ENCODE measurements at places on chromosomes 5 and 9.
A peak's percentile ranks its signal among the peaks of the same experiment; 100 is the strongest.

- DNase-seq, result no peak
These were observed 995.8 kb upstream of the CDH6 start for GRCh38 chr5:30197662-30198061.

DNA sequence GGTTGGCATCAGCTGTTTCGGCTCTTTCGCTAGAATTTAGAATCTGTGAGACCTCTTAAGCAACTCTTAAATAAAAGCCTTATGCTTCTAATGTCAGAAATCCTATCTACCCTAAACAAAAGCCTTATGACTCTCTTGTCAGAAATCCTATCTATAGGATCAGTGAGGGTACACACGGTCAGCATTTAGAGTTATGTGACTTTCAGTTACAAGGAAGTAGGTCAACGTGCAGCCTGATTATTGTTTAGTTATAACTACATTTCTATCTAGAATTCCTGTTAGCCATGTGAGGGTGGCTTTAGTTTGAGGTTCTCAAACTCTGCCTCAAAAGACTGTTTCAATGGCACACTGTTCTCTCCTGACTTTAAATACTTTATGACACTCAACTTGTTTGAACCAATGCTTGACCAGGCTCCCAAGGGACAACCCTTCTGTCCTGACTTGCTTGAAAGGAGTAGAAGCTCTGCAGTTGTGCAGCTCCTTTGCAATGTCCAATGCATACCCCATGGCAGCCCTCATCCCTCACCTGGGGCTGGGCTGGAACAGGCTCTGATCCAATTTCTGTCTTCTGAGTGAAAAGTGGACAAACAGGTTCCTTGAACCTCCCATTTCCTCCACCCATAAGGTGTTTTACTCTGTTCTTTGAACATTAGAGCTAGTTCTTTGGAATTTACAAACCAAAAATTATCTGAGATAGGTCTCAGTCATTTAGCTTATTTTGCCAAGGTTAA, 251.6 kb upstream of the PIK3R1 start:
- no peak for DNase-seq

DNA sequence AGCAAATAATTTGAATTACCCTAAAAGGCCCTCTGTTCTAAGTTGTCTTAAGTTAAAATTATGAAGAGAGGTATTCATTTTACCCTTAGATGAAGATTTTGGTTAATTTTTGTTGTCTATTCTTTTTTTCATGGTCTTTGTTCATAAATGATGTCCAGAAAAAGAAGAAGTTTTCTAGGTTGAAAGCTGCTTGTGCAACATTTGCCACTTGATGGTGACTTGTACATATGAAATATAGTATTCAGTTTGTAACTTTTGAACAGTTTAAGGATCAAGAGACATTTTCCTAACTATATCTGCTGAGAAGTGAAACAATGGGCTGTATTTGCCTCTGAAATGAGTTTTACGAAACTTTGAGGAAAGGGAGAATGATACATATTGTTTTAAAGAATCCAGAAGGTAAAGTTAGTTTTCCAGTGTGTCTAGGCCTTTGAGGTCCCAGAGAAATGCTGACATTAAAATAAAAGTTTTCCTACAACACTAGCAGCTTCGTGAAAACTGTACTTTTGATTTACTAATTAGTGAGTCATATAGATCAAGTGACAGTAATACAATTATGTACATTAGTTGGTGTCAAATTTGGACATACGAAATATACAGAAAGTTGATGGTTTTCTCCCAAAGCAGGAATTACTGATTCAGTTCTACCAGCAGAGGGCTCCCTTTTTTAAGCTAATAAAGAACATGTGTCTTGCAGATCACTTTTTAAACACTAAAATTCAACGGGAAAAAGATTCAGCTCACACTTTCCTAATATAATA, 70.5 kb downstream of the PIK3R1 start:
- DNase-seq, result no peak

GRCh38 chr5:14757850-14758249, 93.3 kb downstream of the OTULIN start:
- no peak for DNase-seq

- DNase-seq, result no peak
These were observed 9.9 kb downstream of the TMEM250 start for GRCh38 chr9:136108648-136109266.

DNA sequence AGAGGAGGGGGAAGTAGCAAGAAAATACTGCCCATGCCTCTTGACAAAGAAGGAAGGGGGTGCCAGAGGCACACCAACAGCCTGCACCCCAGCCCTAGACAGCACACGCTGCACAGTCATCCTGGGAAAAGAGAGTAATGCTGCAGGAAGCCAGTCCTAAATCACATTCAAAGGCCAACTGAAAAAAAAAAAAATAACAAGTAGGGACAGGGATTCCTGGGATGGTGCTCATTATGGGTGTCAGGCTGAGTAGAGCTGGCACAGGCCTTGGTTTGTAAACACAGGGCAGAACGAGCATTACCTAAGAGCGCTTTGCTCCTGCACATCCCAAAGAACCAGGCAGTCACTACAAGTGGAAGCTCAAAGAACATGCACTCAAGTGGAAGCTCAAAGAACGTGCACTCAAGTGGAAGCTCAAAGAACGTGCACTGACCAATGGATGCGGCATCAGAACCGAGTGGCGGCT, 7.8 kb downstream of the RAPGEF1 start:
- DNase-seq, result no peak

- DNase-seq, result no peak
These were observed at the start of gene NR2F1-AS1 for GRCh38 chr5:93580927-93581445. NR2F1-AS1 (minus strand) TSS chr5:93581219.

GRCh38 chr5:178454303-178454702, 135.9 kb downstream of the COL23A1 start:
- no peak for DNase-seq

GRCh38 chr9:922731-923130, 53.7 kb upstream of the DMRT3 start:
- no peak for DNase-seq

DNA sequence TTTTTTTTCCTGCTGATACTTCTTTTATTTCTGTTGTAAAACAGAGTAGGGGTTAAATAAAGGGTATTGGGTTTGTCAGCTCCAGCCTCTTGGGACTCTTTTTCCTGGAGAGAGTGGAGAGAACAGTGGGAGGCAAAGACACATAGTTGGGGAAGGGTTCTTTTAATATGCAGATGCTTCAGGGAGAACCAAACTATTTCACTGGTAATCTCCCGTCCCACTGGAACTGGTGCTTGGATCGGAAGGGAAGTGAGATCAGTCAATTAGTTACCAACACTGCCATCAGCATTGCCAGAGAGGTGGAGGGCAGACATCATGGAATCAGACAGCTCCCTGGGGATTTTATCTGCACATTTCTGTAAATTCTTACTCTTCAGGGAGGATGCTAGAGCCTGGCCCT, 47.6 kb upstream of the ELOVL7 start:
- no peak for DNase-seq

DNA sequence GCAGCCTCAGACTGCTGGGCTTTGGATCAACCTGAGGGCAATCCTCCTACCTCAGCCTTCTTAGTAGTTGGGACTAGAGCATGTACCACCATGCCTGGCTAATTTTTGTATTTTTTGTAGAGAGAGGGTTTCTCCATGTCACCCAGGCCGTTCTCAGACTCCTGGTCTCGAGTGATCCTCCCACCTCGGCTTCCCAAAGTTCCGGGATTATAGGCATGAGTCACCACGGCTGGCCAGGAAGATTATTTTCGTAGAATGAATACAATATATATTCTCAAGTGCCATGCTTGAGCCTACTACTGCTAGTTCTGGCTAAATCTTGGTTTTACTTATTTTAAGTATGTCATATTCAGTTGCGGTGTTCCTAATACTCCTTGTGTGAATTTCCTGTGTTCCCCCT, 88.2 kb upstream of the CLINT1 start:
- no peak for DNase-seq

GRCh38 chr5:132500931-132501628, 10.5 kb upstream of the IRF1 start:
- DNase-seq, result peak; percentile 53

DNA sequence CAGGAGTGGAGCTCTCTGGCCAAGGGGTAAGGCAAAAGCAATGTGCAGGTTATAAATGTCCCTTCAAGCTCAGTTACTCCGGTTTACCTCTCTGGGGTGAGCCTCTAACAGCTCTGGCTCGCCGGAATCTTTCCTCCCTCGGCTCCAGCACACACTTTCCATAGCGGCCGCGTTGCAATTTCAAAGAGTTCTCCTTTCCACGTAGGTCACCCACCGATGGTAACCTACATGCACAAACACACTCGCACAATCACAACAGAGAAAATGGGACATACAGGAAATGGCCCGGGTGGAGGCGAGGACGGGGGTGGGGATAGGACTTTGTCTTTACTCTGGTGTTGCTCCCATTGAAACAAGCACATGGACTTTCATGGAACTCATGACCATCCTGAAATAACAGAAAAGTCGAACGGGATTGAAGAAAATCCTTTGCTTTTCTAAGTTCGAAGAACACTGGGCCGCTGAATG, 1.2 kb downstream of the LHFPL2 start:
- DNase-seq, result no peak

Data from activated CD4-positive, CD25-positive, alpha-beta regulatory T cell (primary cell).